ENCODE measurements at places on chromosomes 12 and 14.
A peak's percentile ranks its signal among the peaks of the same experiment; 100 is the strongest.

GRCh38 chr12:77406219-77406905 lies 341.0 kb upstream of the E2F7 start:
- ATAC-seq: no peak

- no peak for ATAC-seq
Measured at GRCh38 chr12:127108360-127109215, 1158.4 kb upstream of the TMEM132C start.

DNA sequence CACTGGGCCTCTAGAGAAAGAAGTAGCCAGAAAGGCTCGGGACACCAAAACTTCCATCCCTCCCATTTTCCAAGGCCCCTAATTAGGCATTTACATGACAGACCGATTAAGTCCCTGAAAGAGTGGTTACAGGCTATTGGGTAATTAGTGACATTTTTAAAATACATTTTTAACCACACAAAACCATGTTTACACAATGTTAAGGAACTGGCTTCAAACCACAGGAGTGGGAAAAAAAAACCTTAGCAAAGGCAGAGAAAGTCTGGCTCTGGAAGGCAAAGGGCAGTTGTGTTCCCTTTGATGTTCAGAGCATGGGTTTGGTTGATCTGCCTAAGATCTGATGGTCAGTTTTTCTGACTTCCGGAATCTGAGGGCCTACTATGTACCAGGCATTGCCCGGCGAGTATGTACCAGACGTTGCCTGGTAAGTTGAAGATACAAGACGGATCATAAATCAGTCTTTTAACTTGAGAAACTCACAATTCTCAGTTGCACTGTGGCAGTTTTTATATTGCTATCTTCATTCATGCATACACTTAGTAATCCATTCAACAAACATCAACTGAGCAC lies 576.5 kb downstream of the MED13L start:
- ATAC-seq: no peak

- peak; percentile 27 for ATAC-seq
Measured at GRCh38 chr12:92404259-92404894, 258.7 kb upstream of the BTG1 start.

DNA sequence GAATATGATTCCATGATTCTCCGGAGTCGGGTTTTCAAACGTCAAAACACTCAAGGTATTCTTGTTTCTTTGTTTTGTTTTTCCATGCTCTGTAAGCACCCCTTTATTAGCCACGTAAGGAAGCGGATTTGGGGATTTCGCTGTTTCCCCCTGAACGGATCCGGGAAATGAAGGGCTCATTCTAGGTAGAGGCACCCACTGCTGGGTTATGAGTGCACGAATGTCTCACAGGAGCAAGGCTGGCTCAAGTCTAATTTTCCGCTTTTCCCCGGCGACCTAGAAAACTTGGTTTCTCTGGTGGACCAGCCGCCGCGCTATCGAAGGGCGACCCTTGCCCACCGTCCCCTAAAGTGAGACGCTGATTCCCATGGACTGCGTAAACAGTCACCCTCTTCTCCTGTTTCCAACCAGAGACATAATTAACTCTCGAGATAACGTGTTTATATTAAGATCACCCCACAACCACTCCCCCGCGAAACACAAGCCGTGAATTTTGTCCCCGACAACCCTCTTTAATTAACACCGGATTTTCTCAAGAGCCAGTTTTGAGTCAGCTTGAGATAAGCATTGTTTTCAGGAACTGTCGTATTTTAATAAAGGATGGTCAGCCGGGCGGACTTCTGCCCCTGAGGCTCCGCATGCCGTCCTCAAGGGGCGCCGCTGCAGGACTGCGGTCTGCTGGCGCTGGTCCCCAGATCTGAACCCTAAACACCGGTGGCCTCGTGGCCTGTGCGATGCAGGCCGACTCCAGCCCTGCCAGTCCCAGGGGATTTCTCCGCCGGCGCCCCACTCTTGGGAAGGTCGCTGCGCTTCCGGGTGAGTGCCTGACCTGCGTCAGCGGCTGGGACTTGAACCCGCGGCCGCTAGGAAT lies 515 bp upstream of the ABCC9 start:
- ATAC-seq: no peak

DNA sequence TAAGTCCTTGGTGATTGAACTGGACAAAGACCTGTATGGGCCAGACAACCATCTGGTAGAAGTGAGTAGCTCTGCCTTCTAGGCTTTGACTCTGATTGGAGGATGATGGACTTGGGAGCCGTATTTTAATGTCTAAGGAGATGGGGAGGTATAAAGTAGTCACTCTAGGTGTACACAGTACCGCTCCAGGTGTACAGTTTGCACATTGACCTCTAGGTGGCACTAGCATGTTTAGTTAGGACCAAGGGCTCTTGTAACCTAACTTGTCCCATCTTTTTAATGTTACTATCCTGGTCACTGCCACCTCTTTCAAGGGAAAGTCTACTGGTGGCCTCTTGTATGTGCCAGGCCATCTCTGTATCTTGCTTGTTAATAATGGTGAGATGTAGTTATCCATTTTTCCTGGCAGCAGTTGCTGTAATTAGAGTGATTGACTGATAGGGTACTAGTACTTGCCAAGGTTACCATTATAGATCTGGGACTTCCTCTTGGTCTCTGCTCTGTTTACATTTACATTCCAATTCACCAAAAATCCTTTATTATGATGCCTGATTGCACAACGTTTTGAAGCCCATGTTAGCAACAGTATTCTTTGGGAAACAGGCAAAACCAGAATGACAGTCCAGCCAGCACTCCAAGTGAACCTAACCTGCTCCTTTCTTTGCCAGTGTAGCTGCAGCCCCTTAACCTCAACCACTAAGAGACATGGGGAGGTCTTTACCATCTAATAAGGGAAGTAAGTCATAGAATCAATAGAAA lies 3.6 kb downstream of the SMARCD1 start:
- no peak for ATAC-seq

GRCh38 chr12:1184402-1184801 lies 193.4 kb downstream of the ERC1 start:
- no peak for ATAC-seq

- no peak for ATAC-seq
Measured at GRCh38 chr14:72165229-72165698, 233.0 kb downstream of the RGS6 start.

DNA sequence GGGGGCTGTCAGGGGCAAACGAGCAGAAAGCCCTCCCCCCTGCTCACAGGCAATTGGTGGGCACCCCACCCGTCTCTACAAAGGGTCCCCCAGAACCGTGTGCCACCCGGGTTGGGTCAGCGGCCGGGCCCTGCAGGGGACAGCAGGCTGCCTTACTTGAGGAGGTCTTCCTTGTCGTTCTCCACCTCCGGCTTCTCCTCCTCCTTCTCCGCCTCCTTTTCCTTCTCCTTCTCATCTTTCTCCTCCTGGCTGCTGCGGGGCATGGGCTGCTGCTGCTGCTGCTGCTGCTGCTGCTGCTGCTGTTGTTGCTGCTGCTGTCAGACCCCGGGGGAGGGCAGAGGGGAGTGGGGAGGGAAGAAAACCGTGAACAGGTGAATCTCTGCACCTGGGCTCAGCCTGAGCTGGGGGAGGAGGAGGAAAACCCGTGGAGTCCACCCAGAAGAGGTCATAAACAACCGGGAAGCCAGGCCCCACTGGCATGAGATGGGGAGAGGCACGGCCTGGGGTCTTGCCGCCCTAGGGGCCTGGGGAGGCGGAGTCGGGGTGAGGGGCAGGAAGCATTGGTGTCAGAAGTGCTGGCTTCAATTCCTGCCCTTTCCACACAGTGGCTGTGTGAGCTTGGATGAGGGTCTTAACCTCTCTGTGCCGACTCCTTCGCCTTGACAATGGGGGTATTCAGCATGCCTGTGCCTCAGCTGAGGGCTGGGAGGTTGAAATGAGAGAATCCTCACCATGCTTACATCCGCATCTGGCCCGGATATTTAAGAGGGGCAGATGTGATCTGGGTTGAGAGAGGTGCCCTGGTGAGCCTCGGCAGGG lies 107.6 kb downstream of the RFLNA start:
- ATAC-seq: no peak

DNA sequence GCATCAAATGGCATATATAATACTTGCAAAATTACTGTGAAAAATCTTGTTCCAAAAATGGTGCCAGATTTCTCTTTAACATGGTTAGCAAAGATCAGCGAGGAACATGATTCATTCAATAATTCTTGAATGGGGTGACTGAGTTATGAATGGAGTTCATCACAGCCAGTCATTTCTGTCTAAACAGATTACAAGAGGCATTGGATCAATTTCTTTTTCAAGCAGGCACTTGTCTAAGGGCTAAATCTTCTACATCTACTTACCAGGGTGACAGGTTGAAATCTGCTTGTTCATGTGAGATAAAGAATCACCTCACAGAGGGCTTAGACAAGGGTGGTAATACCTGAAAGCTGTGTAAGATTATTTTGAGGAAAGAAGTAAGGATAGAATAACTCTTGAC lies 247.7 kb downstream of the ATP23 start:
- no peak for ATAC-seq

GRCh38 chr14:91185721-91186120 lies 58.8 kb downstream of the GPR68 start:
- ATAC-seq: no peak

DNA sequence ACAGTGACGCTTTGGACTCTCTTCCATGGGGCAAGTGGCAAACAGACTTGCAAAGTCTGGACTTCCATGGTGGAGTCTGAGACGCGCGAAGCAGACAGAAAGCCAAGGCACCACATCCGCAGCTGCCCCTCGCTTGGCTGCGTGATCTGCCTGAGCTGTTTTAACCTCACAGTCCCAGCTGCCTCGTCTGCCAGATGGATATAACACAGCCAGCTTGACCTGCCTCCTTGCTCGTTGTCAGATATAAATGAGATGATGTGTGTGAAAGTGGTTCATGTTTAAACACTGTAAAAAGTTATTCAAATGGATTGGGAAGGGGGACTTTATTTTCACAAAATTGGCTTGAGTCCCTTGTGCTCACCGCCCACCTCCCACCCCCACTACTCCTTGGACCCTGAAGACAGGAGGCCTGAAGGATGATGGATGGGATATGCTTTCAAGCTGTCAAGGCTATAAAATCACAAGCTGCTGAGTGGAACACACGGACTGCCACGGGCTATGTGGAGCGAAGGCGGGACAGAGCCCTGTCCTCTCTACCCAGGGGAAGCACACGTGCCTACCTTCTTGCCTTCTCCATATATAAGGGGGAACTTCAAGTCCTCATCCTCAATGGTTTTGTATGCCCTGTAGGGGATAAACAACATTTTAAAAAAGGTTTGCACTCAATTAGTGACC lies 226.9 kb downstream of the MON2 start:
- no peak for ATAC-seq

DNA sequence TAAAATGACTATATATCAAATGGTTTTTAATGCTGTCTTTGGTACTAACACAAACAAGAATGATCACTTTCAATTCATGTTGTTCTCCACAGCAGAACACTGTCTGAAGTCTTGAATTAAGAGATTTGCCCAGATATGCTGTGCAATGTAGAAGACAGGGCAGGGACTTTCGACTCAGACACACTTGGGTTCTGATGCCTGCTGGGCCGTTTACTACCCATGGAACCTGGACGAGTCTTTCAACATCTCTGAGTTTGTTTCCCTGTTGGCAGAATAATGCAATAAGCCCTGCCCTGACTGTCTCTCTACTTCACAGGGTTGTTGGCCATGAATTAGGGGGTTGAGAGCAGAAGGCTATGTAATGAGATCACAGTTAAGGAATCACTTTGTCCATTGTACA lies 162.6 kb upstream of the TMPO start:
- ATAC-seq: no peak

GRCh38 chr14:50964683-50965390 lies 20.6 kb upstream of the PYGL start:
- no peak for ATAC-seq

GRCh38 chr12:31234053-31234840 lies 91.7 kb downstream of the SINHCAF start:
- ATAC-seq: no peak

DNA sequence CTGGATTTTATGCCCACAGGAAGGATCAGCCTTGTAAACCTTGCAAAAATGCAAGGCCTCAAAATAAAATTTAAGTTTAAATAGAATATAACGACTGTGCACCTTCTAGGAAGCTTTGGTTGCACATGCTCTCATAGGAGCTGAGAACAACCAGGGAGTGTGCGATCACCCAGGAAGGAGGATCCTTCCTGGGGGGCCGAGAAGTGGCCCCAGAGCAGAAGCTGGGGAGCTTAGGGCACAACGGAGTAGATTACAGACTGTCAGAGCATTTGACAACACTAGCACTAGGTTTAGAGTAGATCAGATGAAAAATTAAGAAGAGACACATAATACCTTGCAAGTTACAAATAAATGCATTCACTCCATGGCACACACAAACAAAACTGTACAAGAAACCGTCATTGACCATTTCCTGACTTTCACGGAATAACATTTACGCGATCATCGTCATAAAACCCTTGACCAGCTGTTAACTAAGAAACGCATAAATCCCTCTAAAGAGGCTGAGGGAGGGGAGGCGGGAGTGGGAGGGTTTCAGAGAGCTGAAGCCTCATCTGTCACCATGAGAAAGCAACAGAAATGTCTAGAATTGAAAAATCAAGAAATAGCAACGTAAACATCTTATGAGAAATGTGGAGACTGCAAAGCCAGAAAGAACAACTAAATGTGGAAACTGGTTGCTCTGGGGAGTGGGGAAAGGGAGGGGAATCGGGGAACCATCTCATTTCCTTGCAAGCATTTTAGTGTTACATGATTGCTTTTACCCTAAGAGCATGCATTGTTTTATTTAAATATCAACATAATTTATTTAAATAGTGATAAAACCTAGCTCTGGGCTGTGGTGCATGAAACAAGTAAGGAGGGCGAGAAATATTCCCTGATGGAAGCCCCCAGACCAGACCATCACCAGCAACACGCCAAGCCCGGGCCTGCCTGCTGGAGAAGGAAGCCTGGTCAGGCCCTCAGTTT lies 13.1 kb upstream of the CCDC85C start:
- no peak for ATAC-seq

GRCh38 chr12:88994537-88994936 lies 357.8 kb downstream of the DUSP6 start:
- no peak for ATAC-seq

DNA sequence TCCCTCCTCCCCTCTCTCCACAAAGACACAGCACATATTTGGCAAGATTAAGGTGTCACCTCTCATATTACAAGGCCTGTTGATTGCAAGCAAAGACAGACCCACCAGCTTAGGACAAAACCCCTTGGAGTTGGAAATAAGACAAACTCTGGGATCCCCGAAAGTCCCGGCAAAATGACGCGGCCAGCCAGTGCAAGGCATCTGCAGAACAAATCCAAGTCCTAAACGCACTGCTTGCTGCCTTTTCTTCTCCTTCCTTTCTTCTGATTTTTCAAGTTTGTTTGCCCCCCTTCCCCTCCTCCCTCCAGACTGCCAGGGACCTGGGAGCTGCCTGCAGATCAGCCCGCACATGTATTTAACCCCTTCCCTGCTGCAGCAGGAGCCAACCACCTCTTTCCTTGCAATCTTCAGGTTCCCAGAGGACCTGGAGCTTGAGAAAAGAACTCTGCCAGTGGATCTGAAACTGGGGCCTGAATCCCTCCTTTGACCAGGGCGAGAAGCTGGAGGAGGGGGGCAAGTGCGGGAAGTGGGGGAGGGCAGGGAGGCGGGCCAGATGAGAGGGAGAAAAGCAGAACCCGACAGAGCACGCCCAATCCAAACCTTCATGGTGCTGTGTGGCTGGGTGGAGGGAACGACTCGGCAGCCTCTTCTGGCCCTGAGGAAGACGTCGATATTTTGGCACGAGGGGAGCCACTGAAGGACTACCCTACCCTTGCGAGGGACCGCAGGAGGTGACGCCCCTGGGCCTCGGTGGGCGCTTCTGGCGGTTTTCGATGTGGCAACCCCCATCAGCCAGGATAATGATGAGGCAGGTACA lies 2.0 kb upstream of the NTF3 start:
- ATAC-seq: no peak

Measured in stimulated activated memory B cell treated with anti-CD40 and anti-IgM and Interleukin-4, amounts not matched to agents 10 μg/mL and 1 μg/mL and 100 μg/mL, for 72 hours (primary cell).